Ascending aorta (tissue), 2 donors: ENCODE measurements at places on chromosomes 5 and 9.

DNA sequence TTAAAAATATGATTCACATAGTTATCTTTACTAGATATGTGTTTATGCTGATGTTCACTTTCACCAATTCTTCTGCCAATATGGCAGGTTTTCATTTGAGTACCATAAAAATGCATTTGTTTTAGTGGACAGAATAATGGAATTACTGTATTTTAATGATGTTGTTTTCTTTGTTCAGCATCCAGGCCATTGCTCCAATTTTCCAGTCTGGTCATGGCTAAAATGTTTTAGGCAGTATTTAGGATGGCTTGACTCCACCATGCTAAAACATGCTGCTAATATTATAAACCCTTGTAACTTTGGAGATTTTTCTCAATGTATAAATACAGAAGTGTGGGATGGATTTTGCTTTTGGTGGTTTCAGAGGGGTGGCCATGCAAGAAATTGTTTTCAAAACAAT, 273.0 kb upstream of the RPS23 start:
- DNase-seq, result no peak

DNA sequence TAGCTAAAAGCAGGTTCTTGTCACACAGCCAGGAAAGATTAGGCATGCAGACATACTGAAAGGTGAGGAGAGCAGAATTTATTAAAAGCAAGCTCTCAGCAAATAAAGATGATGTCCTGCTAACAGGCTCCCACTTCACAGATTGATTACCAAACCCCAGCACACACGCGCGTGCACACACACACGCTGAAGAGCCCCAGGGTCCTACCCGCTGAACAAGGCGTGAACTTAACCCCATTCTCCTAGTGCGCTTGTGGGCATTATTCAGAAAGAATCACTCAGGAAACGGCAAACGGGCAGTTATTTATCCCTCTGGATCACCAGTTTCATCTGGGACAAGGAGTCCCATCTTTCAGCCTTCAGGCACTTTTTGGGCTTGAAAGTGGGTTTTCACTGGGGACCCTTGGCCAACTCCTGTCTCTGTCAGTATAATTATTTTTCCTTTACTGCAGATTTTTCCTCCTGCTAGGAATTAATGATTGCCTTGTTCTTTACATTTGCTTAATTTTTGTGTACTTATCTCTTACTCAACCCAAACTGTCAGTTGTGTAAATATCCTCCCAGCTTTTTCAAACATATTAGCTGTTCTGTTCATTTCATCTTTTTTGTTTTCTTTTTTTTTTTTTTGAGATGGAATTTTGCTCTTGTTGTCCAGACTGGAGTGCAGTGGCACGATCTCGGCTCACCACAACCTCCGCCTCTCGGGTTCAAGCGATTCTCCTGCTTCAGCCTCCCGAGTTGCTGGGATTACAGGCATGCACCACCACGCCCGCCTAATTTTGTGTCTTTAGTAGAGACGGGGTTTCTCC, 92.6 kb downstream of the RIC1 start:
- no peak for DNase-seq

DNA sequence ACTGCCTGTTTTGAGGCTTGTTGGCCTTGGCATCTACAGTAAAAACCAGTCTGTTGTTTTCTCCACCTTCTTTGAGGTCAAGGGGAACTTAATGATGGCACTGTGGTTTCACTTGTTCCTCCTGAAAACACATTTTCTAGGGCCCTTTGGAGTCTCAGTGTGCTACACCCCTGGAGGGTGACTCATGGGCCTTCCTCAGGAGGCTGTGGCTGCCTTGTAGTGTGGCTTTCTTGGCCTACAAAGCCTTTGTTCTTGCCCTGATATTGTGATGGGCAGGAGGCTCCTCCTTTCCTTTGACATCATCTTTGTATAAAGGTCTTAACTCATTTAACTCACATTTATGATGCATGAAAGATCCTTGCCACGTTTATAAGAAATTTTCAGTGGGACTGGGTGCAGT, 56.3 kb upstream of the GPBP1 start:
- no peak for DNase-seq

DNA sequence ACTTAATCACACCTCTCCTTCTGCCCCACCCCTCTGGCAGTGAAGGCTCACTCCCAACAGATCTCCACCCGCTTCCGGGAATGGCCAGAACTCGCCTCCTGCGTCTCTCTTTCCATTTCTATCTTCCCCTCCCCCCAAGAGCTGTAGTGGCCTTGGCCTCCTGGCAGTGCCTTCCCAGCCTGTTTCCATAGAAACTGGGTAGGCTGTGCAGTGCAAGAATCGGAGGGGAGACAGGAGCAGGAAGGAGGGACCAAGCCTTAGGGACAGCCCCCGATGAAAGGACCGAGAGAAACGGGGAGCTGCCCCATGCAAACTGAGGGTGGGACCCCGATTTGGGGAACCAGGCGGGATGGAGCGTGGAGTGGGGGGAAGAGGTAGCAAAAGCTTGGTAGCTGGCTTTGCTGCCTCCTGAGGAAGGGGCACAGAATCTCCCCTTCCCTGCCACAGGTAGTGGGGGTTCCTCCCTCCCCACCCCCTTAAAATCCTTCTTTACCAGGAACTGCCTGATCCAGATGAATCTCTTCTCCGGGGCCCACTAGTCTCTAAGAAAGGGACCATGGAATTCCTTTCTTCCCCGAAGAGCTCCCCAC, 4.5 kb upstream of the PCDH1 start:
- DNase-seq, result peak; percentile 53

GRCh38 chr9:27818348-27818747, 245.1 kb upstream of the C9orf72 start:
- no peak for DNase-seq

DNA sequence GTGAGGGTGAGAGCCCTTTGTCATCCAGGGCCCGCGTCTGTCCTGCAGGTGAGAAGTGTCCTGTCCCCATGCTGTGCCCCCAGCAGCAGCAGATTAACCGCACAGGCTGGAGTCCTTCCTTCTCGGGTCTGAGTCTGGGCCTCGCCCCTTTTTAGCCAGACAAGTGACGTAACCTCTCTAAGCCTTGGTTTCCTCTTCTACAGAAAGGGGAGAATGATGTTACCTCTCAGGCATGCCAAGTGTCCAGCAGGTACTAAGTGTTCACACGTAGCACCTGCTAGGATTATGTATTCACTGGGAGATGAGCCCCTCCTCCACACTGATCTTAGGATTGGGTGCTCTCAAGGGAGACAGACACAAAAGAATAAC, 6.9 kb downstream of the NEURL1B start:
- DNase-seq, result no peak

- no peak for DNase-seq
These were observed 12.6 kb downstream of the ZNF462 start for GRCh38 chr9:106875529-106875928.

DNA sequence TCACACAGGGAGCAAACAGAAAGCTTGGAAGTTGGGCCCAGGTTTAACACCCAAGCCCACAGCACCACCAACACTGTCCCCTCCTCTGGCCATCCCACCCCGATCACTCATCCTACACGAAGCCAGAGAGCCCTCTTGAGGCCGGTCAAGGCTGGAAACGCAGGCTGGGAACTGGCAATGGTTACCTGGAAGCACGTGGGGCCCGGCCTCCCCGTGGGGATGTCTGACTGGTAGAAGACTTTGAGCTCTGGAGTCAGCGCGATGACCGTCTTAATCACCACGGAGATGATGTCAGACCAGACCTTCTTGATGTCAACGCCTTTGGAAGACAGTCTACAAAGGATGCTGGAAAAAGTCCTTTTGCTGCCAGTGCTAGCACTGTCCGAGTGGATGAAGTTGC, 104.1 kb downstream of the TTLL11 start:
- no peak for DNase-seq

- DNase-seq, result no peak
These were observed 20.3 kb upstream of the DUSP1 start for GRCh38 chr5:172791286-172791685.

DNA sequence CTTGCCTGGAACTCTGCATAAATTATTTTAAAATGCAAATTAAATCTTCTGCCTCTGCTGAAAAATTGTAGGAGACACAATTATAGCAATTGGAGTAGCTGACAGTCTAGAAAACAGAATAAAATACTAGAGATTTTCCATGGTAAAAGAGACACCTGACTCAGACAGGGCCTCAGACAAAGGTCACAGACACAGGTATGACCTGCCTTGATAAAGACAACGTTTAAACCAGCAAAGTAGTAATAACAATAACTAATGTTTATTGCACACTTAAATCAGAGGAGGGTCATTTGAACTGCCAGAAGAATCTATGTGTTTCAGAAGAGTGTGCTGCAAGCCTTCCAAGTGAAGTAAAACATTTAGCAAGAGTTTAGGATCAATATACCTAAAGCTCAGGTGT, 3.9 kb downstream of the SOWAHA start:
- no peak for DNase-seq

DNA sequence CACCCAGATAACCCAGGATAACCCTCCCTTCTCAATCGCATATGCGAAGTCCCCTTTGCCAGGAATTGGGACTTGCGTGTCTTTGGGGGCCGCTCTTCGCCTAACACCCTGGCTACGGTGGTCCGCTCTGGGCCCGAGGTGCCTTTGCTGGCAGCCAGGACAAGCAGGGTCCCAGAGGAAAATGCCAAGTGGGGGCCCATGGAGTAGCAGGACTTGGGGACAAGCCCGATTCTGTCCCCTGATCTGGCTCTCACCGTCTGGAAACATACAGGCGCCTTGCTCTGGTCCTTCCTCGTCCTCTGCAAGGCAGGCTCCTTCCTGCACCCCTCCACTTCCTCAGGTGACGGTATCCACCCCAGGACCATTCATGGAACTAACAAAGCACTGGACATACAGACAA, 78.1 kb upstream of the UNC5A start:
- DNase-seq, result no peak

- DNase-seq, result no peak
These were observed 204.1 kb downstream of the ELAVL2 start for GRCh38 chr9:23621924-23622323.

DNA sequence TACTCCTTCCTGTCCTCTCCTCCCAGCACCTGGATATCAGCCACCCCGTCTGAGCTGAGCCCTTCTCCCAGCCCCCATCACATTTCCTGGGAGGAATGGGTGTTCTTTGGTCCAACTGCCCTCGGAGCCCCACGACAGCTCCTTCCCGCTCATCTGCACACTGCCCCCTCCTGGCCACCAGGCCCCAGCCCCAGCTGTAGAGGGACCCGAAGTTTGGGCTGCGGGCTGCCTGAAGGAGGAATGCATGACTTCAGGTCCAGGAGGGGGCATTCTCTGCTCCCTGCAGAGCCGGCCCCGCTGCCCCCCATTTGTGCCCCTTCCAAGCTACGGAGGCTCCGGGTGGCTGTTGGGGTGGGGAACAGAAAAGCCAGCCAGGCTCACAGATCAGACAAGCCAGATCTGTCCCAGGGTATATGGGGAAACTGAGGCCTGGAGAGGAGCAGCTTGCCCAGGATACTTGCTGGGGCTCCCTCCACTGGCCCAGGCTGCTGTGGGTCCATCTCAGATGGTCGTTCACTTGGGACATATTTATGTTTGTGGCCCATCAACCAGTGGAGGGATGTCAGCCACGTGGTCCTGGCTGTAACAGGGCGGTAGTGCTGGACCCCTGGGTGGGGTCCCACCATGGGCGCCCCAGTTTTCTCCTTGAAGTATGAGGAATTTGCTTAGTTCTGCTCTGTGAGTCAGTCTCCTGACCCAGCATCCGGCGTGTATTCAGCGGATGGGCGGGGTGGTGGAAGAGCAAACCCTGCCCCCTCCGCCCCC, 33.1 kb downstream of the DAB2IP start:
- DNase-seq, result no peak

DNA sequence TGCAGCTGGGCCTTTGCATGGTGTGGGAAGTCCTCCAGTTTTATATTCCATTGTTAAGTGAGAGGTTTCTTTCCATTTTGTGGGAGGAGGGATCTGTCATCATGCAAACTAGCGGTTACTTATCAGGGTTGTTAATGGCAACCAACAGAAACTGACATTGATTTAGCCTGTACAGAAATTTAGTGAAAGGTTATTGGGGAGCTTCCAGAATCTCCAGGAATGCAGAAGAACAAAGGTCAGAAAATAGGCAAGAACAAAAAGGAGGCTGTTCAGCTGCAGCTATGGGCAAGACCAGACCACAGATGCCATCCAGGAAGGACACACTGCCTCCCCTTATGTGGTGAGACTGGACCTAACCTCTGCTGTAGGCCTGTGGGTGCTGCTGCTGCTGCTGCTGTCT, 395.8 kb downstream of the KDM4C start:
- no peak for DNase-seq

DNA sequence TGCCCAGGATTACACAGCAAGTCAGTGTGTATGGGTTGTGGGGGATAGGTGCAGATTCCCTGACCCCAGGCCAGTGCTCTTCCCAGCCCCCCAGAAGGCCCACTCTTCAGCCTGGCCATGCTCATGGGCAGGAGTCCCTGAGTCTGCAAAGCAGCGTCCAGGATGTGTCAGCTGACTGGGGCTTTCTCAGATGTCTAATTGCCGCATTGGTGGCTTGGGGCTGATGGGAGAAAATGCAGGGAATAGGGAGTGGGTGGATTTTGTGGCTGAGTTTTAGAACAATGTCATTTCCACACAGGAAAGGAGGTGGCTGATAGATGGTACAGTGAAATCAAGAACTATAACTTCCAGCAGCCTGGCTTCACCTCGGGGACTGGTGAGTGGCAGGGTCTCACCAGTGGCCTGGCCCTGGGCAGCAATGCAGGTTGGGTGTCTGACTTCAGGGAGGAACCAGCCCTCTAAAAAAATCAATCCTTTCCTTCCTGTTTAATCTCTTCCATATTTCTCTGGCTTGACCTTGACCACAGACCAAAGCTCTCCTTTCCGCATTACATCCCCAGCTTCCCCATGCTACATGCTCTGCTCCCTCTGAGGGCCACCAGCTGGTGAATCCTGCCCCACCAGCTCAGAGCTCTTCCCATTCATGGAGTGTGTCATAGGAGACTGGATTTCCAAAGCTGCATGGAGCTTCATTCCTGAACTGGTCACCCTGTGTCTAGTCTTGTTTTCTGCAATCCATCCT, 14.2 kb downstream of the GLIPR2 start:
- DNase-seq, result no peak

DNA sequence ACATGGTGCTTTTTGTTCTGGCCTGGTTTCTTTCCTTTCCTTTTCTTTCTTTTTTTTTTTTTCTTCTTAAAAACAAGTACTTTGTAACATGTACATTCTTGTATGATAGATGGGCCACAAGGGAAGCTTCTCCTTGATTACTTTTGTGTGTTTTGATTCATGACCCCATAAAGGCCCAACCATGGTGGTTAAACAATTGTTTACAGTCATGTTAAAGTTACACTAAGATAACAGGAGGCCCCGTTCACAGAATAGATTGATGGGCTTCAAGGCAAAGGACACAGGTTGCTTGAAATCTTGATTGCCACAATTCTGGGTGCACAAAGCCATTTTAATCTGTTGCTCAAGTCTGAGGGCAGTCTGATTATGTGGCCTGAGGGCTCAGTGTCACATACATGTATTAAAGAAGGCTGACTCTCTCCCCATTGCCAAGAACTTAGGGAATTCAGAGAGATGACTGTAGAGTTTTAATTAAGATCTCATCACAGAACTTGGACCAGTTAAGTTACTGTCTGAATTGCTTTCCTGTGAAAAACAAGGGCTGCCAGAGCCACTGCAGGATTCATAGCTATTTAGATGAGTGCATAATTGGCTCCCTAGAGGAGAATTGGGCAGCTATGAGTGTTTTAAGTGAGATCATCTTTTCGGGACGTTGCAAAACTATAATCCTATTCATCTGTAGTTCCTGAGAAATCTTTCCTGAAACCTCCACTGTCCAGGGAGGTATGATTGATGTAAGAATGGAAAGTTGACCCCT, 163.4 kb downstream of the TLE4 start:
- no peak for DNase-seq
